Activated naive CD4-positive, alpha-beta T cell treated with anti-CD3 and anti-CD28 coated beads for 36 hours (primary cell): ENCODE measurements at places on chromosomes 2 and 18. TPM values are rescaled to one million over a fixed set of nuclear protein-coding genes. Genes with fewer than 3 reads are reported as not detected.
A peak's percentile ranks its signal among the peaks of the same experiment; 100 is the strongest.

Gene TCF23
- total RNA-seq, result not detected

Gene GALNT3
- 1.5 TPM for total RNA-seq

Gene DUSP2
- total RNA-seq, result 429 TPM

Gene DSC2
- total RNA-seq, result not detected

Gene MAP3K19
- not detected for total RNA-seq

Gene TPO
- not detected for total RNA-seq

Gene XDH
- not detected for total RNA-seq

Gene TRIB2
- 3.7 TPM for total RNA-seq

Gene ALPI
- total RNA-seq, result not detected

Gene LAMA3
- total RNA-seq, result 0.05 TPM

Gene SLC9A4
- total RNA-seq, result 0.07 TPM

Gene RGPD3
- not detected for total RNA-seq

Gene DPP4
- 11.9 TPM for total RNA-seq

Gene FZD7
- total RNA-seq, result 0.43 TPM

DNA sequence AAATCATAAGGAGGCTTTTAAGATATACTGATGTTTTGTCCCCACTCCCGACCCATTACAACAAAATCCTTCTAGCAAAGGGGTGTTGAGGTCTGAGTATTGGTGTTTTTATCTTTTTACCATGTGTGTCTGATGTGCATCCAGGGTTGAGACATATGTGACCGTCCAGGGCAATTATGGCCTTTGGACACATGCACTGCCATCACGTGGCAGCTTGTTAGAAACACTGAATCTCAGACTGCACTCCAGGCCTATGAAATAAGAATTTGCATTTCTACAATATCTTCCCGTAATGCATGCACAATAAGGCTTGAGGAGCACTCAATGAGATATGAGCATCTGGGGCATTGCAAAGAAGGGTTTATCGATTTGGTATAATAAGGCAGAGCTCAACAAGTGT, 235.1 kb upstream of the ZNF804A start:
- no peak overlapping the region for H3K4me3 ChIP-seq
- no peak for DNase-seq

DNA sequence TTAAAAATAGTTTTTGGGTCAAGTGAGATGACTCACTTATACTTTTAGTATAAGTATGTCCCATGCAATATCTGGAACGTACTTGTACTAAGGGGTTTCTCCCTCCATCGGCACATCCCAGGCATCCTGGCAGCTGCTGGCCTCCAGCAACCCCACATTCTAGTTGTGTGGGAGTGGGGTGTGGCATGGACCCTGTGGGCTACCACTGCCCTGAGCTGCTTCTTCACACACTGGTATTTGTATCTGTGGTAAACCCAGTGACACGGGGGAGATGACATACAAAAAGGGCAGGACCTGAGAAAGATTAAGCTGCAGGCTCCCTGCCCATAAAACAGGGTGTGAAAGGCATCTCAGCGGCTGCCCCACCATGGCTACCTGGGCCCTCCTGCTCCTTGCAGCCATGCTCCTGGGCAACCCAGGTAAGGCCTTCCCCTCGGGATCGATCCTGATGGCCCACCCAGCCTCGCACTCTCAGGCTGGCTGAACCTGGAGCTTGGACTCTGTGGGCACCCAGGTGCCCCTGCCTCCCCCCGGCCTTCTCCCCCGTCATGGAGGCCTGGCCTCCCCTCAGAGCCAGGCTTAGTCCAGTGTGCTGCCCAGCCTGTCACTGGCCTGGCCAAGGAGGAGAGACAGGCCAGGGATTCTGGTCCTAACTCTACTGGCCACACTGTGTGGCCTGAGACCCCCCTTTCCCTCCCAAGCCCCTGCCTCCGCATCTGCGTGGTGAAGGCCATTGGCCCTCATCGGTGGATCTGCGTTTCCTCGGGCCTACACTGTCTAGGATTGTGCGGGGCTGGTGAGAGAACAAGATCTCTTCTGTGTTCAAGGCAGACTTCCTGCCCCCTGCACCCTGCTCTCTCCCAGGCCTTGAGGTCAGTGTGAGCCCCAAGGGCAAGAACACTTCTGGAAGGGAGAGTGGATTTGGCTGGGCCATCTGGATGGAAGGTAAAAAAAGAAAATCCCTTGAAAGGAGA, at the start of gene GNLY:
GNLY (plus strand) TSS at position 307 of the 974 bp plus-strand sequence; CDS start at position 368, 61 bp downstream.
- no peak within 1 kb of the TSS for H3K4me3 ChIP-seq
- H3K27ac ChIP-seq, result no peak within 1 kb of the TSS
- no peaks in the 10 kb centered on the region for H3K36me3 ChIP-seq
- H3K4me1 ChIP-seq, result no peaks in the 10 kb centered on the region
- DNase-seq, result no peak
- H3K27me3 ChIP-seq, result no peaks in the 10 kb centered on the region

DNA sequence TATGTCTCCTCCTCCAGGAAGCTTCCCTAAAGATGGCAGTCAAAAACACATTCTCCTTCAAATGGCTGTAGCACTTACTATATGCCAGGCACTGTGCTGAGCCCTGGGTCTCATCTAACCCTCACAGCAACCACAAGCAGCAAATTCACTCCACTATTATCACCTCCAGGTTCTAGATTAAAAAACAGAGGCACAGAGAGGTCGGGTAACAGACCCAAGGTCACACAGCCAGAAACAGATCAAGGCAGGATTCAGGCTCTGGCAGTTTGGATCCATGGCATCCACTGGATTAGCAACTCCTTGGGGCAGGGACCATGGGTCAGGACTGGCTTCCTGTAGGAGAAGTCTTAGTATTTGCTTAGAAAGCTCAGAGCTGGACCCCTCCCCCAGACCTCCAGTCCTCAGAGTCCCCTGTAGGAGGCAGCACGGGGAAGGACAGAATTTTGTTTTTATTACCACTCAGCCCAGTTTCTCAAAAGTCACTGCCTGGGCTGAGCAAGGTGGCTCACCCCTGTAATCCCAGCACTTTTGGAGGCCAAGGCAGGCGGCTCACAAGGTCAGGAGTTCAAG, 34.4 kb downstream of the ZFP36L2 start:
- peaks cover 2% of the 10 kb centered on the region for H3K36me3 ChIP-seq
- peaks cover 63% of the 10 kb centered on the region for H3K4me1 ChIP-seq
- peak; percentile 67 for DNase-seq
- no peaks in the 10 kb centered on the region for H3K27me3 ChIP-seq

DNA sequence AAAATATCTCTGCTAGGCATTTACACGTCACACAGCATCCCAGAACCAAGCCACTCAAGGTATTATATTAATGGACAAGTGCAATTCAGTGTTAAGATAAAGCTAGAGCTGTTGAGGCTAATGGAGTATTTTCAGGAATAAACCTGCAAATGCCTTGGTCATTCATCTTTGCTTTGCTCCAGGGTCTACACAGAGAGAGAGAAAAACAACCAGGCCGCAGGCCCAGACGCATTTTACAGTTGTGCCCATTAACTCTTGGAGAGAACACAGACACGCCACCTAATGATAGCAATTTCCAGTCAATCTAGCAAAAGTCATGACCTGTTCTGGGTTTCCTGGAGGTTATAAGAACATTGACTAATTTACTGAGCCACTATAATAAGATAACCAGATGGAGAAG, 829.3 kb downstream of the LRRTM4 start:
- H3K27me3 ChIP-seq, result no peaks in the 10 kb centered on the region
- no peak overlapping the region for H3K27ac ChIP-seq
- H3K4me1 ChIP-seq, result no peaks in the 10 kb centered on the region
- DNase-seq, result no peak
- no peak overlapping the region for H3K4me3 ChIP-seq

DNA sequence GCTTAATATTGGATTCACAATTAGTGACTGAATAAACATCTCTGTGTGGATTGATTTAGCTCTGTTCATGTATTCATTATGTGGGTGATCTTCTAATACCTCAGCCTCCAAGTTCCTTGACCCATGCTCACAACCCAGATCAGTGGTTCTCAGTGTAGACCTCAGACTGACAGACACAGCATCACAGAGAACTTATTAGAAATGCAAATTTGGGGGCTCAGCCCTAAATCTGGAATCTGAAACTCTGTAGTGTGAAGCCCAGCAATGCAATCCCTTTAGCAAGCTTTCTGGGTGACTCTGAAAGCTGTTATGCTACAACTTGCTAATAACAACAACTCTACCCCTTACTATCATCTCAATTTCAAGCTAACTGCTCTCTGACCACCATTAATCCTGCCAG, 273.1 kb upstream of the FANCL start:
- H3K4me3 ChIP-seq, result no peak overlapping the region
- H3K36me3 ChIP-seq, result no peaks in the 10 kb centered on the region
- no peaks in the 10 kb centered on the region for H3K4me1 ChIP-seq
- no peak for DNase-seq
- H3K27me3 ChIP-seq, result peaks cover 2% of the 10 kb centered on the region

GRCh38 chr2:168448980-168449379, 7.1 kb upstream of the CERS6 start:
- no peak overlapping the region for H3K4me3 ChIP-seq
- H3K4me1 ChIP-seq, result peaks cover 30% of the 10 kb centered on the region
- no peak overlapping the region for H3K27ac ChIP-seq

- H3K27me3 ChIP-seq, result no peaks in the 10 kb centered on the region
- DNase-seq, result peak; percentile 86
- no peak overlapping the region for H3K4me3 ChIP-seq
- peak overlapping the region; percentile 67 for H3K27ac ChIP-seq
- H3K4me1 ChIP-seq, result peaks cover 58% of the 10 kb centered on the region
Measured at GRCh38 chr2:10444463-10444862, 3.7 kb downstream of the ODC1 start.

DNA sequence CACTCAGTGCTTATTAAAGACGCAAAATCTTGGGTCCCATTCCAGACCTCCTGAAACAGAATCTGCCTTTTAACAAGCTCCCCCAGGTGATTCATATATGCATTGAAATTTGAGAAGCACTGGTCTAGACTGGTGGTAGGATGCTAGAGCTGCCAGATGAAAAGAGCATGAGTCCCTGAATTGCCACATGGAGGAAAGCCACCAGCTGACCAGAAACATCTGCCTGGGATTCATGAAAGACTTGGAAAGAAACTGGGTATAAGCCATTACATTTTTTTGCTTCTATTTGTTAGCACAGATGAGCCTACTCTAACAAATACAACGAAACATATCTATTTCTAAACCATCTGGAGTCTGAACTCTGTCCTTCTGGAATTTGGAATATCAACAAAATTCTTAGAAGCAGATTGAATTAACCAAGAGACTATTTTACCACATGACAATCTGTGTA, 228.9 kb downstream of the RBM43 start:
- H3K36me3 ChIP-seq, result no peaks in the 10 kb centered on the region
- DNase-seq, result no peak
- H3K27ac ChIP-seq, result no peak overlapping the region
- no peak overlapping the region for H3K4me3 ChIP-seq
- peaks cover 10% of the 10 kb centered on the region for H3K4me1 ChIP-seq

- no peak for DNase-seq
- H3K4me3 ChIP-seq, result no peak overlapping the region
- peaks cover 42% of the 10 kb centered on the region for H3K4me1 ChIP-seq
- no peaks in the 10 kb centered on the region for H3K36me3 ChIP-seq
- H3K27ac ChIP-seq, result no peak overlapping the region
Measured at GRCh38 chr2:134136731-134137130, 117.1 kb upstream of the MGAT5 start.

DNA sequence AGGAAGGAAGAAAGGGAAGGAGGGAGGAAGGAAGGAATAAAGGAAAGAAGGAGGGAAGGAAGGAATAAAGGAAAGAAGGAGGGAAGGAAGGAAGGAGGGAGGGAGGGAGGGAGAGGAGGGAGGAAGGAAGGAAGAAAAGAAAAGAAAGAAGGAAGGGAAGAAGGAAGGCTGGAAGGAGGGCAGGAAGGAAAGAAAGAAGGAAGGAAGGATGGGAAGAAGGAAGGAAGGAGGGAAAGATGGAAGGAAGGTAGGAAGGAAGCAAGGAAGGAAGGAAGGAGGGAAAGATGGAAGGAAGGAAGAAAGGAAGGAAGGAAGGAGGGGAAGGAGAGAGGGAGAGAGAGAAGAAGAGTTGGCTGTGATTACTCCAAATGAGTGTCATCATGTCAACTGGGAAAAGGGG, 190.6 kb downstream of the ACKR3 start:
- no peaks in the 10 kb centered on the region for H3K4me1 ChIP-seq
- H3K27me3 ChIP-seq, result peaks cover 2% of the 10 kb centered on the region
- no peak for DNase-seq
- no peaks in the 10 kb centered on the region for H3K36me3 ChIP-seq
- no peak overlapping the region for H3K4me3 ChIP-seq

- H3K27ac ChIP-seq, result no peak overlapping the region
- H3K27me3 ChIP-seq, result no peaks in the 10 kb centered on the region
- no peaks in the 10 kb centered on the region for H3K4me1 ChIP-seq
- no peak for DNase-seq
Measured at GRCh38 chr2:198930170-198930569, 527.6 kb downstream of the SATB2 start.

GRCh38 chr2:98464772-98465310, 20.2 kb downstream of the INPP4A start:
- no peaks in the 10 kb centered on the region for H3K27me3 ChIP-seq
- peak overlapping the region; percentile 95 for H3K27ac ChIP-seq
- peak overlapping the region; percentile 66 for H3K4me3 ChIP-seq
- peaks cover 3% of the 10 kb centered on the region for H3K36me3 ChIP-seq

DNA sequence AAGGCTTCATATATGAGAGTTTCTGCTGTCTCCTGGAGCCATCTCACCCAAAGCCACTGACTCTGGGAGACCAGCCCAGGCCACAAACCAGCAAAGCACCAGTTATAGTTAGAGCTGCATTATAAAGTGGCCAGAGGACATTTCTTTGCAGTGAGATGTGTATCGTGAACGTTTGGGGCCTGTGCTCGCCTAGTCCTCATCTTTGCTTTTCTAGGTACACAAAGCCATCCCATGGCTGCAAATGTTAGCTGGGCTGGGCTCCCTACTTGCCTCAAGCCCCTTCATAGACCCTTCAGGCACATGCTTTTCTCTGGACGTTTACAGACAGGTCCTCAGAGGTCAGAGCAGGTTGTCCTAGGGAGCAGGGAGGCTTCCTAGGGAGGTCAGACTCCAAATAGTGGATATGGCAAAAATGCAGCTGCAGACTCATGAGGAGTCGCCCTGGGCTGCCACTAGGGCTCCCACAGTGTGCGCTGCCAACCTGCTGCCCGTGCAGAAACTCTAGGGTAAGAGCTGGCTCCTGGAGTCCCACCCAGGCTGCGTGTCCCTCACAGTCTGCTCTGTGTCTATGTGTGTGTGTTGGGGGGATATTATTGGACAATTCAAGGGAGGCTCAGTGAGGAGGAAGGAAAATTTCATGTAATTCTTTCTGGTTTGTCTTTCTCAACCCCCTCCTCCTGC, 141.0 kb downstream of the RPIA start:
- no peak for DNase-seq
- H3K27me3 ChIP-seq, result peaks cover 2% of the 10 kb centered on the region
- no peak overlapping the region for H3K27ac ChIP-seq
- no peaks in the 10 kb centered on the region for H3K36me3 ChIP-seq
- H3K4me1 ChIP-seq, result no peaks in the 10 kb centered on the region
